ENCODE measurements at places on chromosomes 3 and 15.

DNA sequence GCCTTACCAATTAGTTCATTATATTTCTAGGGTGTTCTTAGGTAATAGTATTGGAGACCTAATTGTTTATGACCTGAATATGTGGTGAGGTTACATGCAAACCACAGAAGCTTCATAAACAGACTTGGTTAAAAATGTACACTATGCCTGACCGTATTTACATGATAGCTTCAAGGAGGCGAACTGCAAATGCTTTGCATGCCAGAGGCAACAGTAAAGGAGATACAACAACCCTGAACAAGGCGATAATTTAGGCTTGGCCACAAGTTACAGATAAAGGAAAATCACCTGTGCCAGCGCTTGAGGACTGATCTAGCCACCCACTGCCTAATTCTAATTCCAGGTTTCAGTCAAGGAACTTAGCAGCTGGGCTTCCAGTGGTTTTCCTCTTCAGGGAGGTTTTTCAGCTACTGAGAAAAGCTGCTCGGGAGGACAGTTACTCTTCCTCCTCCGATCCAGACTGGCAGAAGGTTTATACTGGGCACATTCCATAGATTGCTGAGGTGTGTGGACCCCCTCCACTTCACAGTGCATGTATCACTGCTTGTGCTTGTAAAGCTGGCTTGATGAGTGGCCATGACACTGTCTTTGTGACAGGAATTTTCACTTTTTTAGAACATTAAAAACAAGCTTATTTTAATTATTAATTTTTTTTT, 95.6 kb downstream of the DHX36 start:
- DNase-seq: no peak

DNA sequence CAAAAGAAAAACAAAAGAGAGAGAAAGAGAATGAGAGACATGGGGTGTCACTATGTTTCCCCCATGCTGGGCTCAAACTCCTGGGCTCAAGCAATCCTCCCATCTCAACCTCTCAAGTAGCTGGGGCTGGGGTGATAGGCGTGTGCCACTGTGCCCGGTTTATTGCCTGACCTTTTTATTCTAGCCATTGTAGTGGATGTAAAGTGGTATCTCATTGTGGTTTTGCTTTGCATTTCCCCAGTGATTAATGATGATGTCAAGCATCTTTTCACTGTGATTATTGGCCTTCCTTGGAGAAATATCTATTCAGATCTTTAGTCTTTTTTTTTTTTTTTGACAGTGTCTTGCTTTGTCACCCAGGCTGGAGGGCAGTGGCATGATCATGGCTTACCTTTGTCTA, 37.7 kb upstream of the GK5 start:
- no peak for DNase-seq

- no peak for DNase-seq
Observed at GRCh38 chr15:53869044-53869805, 109.0 kb upstream of the UNC13C start.

GRCh38 chr3:4494895-4495264, 1.7 kb downstream of the ITPR1 start:
- DNase-seq: no peak

DNA sequence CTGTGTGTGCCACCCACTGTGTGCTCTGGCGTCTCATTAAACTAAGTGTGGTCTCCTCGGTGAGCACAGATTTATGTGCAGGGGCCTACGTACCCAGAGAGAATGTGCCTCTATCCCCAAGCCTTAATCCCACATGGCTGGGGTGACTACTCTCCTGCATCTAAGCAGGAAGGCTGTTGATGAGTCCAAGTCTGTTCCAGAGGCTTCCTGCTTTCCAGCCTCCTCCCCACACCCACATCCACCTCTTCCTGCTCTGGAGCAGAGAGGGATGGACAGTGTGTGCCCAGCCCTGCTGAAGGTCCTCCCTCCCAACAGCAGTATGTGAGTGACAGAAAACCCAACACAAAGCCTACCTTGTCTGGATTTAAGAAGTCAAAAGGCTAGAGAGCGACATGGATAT, 38.8 kb upstream of the BCL2L10 start:
- no peak for DNase-seq

- DNase-seq: no peak
Observed at GRCh38 chr3:143258692-143259091, 139.1 kb downstream of the CHST2 start.

DNA sequence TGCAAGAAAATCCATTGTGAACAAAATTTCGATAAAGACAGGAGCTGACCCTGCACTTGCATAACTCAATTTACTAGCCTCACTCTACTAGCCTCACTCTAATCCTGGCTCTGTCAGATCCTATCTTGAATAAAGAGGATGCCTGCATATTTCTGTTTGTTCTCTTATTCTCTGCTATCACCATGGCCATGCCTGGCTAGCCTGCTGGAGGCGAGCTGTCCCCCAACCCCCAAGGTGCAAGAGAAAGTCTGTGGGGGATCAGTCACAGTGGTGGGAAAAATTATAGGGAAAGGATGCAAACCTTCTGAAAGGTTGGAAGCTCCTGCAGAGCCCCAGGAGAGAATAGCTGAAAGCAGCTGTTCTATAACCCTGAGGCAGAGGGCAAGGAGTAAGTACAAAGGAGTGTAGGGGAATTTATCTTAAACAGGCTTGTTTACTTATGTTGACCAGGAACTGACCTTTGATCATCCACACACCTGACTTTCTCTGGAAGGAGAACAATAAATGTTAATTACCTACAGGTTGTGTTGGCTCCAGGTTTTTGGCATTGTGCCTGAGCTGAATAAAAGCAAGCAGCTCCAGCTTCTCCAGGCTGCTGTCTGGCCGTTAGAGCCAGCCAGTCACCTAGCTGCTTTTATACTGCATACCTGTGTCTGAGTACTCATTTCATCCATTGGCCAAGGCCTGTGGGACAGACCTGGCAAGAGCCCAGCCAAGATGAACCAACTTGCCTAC, 137.7 kb upstream of the RASGRP1 start:
- peak; percentile 56 for DNase-seq

GRCh38 chr15:99435877-99436541, 129.8 kb upstream of the MEF2A start:
- no peak for DNase-seq

GRCh38 chr3:184788751-184789150, 23.2 kb upstream of the VPS8 start:
- peak; percentile 10 for DNase-seq

DNA sequence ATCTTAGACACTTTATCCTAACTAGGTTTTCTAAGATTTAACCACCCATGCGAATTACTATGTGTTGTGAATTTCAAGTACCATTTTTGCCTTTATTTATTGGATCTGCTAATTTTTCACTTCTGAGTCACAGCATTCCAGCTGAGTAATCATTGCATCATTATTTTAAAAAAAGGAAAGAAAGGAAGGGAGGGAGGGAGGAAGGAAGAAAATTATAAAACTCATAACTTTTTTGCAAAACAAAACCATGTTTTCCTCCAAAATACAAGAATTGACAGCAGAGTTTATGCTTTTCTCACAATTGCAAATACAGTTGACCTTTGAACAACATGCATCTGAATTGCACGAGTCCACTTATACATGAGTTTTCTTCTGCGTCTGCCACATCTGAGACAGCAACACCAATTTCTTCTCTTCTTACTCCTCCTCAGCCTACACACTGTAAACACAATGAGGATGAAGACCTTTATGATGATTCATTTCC, 651.4 kb upstream of the NECTIN3 start:
- DNase-seq: peak; percentile 65

- DNase-seq: no peak
Observed at GRCh38 chr3:46122091-46122490, 86.0 kb downstream of the CCR1 start.

DNA sequence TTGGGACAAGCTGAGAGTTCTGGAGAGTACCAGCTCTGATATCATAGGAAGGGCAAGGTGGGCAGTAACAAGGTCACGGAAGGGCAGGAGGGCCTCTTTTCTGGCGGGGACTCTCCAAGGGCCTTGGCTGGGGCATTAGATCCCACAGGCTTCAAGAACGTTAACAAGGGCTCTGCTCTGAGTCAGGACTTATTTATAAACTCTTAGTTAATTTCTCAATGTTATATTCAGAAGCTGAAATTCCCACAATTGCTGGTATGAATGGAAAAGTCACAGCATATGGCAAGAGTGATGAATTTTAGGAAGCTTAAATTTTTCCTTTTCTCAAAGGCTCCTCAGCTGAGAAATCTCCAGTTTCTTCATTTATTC, 320.2 kb upstream of the TBC1D5 start:
- no peak for DNase-seq

DNA sequence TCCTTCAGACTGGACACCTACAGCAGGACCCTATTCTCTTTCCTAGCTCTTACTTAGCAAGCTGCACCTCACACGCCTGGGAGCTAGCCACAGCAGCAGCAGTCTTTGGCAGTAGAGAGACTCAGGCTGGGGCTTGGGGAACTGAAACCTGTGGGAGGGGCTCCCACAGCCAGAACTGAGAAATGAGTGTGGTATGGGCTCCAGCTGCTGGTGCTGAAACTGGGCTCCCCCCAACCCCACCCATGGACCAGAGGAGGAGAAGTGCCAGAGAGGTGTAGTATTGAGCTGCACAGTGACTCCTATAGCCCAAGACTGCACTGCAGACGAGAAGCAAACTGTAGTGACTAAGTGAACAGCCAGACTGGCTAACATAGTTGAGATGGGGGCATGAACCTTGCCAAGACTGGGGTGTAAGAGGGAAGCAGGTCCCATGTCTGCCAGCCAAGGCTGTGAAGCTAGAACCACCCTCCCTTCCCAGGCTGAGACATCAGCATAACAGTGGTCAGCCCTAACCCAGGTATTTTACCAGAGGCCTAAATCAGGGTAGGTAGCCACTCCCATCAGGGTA, 62.5 kb downstream of the MYO5A start:
- DNase-seq: no peak

GRCh38 chr3:173007079-173007723, 133.8 kb downstream of the SPATA16 start:
- no peak for DNase-seq

GRCh38 chr3:48318713-48319468, 14.6 kb downstream of the SPINK8 start:
- DNase-seq: no peak

DNA sequence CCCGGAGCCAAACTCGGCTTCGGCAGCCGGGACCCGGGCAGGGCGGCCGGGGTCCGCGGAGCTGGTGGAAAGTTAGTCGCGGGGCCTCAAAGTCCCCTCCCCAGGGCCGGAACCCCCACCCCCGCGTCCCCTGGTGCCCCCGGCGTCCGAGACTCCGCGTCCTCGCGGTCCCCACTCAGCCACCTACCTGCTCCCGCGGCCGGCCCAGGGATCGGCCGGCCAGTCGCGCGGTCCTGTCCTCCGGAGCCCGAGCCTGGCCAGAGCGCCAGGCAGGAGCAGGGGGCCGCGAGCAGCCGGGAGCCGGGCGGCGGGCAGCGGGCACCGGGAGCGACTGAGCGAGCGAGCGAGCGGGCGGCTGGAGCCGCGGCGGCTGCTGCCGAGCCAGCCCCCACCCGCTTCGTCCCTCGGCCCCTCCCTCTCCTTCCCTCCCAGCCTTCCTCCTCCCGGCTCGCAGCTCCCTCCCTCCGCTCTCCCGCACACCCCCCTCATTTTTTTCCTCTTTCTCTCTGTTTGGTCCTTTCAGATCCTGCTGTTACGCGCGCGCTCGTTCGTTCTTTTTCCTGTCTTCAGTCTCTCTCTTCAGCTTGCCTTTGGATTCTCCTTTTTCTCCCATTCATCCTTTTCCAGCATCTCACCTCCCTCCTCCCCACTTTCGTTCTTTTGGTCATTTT, at the start of gene MEGF11:
Gene MEGF11 (minus strand): TSS at position 333 of the 671 bp plus-strand sequence. CDS start 125,347 bp downstream, outside the sequence.
- peak; percentile 18 for DNase-seq

GRCh38 chr15:44308415-44308814, 19.9 kb downstream of the GOLM2 start:
- DNase-seq: no peak

DNA sequence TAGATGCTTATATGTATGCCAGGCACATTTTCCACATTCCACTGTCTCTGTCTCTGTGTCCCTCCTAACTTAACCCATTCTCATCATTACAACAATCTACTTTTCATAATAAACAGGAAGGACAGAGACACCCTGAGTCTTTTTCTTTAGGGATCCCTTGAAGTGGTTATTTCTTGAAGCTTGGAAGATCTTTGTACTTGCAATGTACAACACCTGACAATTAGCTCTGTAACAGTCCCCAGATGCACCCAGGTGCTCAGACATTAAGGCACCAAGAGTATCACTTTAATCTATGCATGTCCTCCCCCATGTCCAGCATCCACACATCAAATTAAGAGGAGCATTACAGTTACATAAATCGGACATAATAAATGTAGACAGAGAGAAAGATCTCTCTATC, 309.6 kb upstream of the KCNH8 start:
- no peak for DNase-seq

GRCh38 chr15:43908516-43909050, 81.8 kb downstream of the WDR76 start:
- no peak for DNase-seq

GRCh38 chr3:66553441-66554113, 52.8 kb upstream of the LRIG1 start:
- DNase-seq: peak; percentile 1

DNA sequence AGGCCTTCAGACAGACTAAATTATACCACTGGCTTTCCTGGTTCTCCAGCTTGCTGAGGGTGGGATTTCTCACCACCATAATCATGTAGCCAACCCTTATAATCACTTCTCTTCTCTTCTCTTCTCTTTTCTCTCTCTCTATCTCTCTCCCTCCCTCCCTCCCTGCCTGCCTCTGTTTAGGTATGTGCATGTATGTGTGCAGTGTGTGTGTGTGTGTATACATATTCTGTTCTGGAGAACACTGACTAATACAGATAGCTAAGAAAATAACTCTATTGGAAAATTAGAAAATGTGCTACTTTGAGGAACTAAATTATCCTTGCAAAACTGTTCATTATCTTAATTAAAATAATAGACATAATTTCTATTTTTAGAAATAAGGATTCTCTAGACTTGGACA, 118.6 kb upstream of the GADL1 start:
- no peak for DNase-seq

DNA sequence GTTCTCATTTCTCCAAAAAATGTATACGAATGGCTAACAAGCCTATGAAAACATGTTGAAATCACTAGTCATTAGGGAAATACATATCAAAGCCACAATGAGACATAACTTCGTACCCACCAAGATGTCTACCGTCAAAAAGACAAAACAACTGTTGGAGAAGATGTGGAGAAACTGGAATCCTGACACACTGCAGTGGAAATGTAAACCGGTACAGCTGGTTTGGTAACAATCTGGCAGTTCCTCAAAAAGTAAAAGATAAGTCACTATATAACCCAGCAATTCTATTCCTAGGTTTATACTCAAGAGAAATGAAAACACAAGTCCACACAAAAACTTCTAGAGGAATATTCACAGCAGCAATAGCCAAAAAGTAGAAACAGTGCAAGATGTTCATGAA, 7.0 kb downstream of the SCAPER start:
- DNase-seq: no peak

- DNase-seq: peak; percentile 9
Observed at GRCh38 chr15:51499379-51499976, 123.1 kb downstream of the DMXL2 start.
